ENCODE measurements at places on chromosomes 7 and 10.

GRCh38 chr7:29192811-29193210, 1.8 kb upstream of the CHN2 start:
- DNase-seq, result no peak

DNA sequence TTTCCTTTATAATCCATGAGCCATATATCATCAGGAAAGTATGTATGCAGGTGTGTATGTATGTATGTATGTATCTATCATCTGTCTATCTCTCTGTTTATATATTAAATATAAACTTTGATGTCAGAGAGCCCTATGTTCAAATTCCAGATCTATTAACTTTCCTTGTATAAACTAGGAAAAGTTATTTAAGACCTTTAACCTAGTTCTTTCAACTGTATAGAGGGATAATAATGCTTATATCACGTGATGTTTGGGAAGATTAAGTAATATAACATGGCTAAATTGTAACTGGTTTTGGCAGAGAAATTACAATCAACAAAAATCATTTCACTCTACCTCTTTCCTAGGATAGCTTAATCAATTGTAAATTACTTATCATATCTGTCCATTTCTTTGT, 628.3 kb upstream of the IGFBP3 start:
- DNase-seq, result no peak

DNA sequence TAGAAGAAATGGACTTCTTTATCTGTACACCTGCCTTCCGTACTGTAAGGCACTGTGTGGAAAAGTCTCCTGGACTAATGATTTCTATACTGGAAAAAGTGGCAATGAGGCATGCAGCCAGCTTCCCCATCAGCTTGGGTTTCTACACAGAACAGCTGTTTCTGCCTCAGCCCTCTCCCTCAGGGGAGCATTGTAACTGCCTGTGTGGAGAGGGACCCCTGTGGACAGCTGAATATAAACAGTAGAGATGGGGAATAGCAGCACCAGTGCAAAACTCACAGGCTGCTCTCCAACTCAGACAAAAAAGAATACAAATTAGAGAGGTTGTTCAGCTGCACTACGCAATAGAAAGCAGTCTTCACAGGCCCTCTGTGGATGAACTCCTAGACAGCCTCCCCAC, 451.3 kb upstream of the MBL2 start:
- DNase-seq, result no peak

DNA sequence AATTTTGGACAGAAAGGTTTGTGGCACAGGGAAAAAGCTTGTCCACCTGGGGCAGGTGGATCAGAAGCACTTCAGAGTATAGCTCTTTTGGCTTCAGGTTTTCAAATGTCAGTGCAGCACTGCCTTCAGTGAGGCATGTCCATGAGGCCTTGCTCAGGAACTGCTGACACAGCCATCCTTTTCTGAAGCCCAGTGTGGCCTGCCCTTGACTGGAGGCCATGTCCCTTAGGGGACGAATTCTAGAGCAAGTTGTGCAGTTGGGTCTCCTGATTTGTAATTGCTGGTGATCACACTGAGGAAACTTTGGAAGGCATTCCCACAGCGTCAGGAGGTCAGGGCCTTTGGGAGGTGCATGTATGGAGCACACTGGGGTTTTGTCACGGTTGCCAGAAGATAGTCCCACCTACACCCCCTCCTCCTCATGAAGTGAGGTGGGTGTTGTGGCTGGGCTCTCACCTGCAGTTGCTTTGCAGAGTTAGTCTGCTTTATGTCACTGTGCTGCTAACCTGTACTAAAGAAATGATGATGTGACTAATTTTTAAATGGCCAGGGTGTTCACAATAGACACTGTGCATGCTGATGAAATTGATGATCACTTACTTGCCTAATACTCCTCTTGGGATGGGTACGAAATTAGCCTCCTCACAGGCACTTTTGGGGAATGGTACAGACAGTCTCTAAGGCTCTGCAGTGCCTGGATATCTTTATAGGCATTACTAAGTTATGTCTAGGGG, 41.7 kb downstream of the OGDH start:
- DNase-seq, result no peak

- DNase-seq, result peak; percentile 43
Observed at GRCh38 chr7:28037220-28038010, 143.2 kb downstream of the JAZF1 start.

DNA sequence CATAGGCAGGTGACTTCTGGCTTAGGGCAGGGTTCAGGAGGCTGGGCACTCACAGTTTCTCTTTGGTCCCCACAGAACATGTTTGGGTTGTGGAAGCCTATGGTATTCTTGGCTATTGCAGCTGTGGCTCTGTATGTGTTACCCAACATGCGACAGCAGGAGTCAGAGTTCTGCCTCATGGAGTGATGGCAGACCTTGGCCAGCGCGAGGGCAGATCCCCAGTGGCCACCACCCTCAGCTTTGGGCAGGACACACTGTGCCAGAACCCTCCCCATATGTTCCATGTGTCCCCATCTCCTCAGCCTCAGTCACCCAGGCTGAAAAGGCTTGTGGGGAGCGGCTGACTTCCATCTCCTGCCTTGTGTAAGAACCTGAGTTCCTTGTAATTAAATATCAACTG, 8.5 kb upstream of the FLNC start:
- no peak for DNase-seq

- no peak for DNase-seq
Observed at GRCh38 chr10:113515161-113515560, 37.7 kb upstream of the HABP2 start.

DNA sequence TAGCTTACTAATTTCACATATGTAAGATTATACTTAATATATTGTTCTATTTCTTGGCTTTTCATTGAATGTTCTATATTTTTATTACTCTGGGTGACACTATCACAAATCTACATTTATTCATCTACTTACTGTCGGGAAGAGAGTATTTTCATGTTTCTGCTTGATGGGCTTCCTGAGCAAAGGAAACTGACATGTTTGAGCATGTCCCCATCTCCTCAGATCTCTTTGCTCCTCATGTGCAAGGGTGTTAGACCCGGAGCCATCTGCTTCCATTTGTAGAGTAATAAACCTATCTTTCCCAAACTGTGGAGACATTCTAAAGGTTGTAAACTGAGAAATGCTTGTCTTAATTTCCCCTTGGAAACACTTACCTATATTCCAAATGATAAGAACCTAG, 103.5 kb downstream of the LSMEM1 start:
- no peak for DNase-seq

DNA sequence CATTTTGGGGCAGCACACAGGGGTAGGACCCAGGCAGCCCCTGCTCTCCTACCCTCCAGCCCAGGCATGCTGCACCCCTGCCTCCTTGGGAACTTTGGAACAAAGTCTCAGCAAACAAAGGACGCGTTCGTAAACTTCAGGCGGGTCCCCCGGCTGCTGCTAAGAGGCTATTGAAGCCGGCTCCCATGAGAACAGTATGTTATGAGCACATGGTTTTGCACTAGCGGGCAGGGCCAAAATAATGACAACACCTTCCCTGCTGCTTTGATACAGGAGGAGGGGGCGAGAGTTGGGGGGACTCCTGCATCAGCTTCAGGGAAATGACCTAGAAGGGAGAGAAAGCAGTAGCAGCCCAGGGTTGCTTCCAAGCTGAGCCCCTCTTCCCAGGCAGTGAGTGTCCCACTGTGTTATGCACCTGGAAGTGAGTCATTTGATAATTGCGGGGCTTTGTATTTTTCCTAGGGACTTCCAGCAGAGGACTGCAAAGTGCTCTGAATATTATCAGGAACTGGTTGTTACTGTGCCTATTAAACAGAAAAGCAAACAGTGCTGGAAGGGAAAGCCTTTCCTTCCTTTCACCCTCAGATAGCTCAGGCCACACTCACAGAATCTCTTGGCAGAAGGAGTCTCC, 6.9 kb downstream of the ITPRIP start:
- DNase-seq, result no peak

- no peak for DNase-seq
Observed at GRCh38 chr7:31465285-31465684, 48.6 kb upstream of the ITPRID1 start.

DNA sequence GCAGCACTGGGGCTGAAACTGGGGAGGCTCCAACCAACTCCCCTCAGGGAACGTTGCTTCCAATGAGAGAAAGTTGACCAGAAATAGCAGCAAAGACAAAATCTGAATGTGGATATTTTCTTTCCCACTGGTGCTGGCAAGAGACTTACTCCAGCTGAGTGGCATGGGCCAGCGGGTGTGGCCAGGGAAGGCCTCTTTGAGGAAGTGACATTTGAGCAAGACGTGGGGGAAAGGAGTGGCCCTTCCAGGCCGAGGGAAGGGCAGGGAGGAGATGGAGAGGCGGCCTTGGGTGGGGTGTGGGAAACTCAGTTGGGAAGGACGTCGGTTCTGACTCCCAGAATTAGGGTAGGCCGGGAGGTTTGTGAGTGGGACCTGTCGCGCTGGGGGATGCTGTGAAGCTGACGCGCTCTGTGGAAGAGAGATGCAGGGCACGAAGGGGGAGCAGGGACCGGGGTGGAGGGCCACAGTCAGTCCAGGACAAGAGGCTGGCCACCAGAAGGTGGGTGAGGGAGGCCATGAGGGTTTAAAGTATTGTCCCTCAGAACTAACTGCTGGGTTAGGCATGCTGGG, 96.7 kb upstream of the IKZF1 start:
- DNase-seq, result no peak

DNA sequence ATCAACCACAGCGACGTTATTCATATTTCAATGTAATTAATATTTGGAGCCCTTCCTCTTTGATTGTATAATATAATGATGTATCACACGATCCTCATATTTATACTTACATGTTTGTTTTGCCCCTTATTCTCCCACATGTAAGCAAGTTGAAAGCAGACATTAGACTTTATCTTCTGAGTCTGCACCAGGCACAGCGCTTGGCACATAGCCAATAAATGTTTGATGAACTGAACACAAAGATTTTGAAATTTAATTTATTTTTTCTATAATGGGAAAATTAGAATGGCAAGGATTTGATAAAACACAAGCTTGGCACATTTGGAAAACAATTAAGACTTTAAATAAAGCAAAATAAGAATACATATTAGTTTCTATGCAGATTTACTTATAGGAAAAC, 31.6 kb downstream of the ZFAND4 start:
- DNase-seq, result no peak

GRCh38 chr10:28367929-28368484, 65.1 kb upstream of the MPP7 start:
- peak; percentile 82 for DNase-seq

DNA sequence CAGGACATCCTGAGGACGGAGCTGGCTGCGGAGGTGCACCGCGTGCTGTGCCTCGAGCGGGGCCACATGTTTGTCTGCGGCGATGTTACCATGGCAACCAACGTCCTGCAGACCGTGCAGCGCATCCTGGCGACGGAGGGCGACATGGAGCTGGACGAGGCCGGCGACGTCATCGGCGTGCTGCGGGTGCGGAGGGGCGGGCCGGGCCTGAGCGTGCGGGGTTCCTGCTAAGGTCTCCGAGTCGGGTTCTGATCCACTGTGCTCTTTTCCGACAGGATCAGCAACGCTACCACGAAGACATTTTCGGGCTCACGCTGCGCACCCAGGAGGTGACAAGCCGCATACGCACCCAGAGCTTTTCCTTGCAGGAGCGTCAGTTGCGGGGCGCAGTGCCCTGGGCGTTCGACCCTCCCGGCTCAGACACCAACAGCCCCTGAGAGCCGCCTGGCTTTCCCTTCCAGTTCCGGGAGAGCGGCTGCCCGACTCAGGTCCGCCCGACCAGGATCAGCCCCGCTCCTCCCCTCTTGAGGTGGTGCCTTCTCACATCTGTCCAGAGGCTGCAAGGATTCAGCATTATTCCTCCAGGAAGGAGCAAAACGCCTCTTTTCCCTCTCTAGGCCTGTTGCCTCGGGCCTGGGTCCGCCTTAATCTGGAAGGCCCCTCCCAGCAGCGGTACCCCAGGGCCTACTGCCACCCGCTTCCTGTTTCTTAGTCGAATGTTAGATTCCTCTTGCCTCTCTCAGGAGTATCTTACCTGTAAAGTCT, 10.4 kb downstream of the ATG9B start:
- peak; percentile 93 for DNase-seq
